ENCODE measurements at places on chromosomes 7 and 10. TPM values are rescaled to one million over a fixed set of nuclear protein-coding genes. Genes with fewer than 3 reads are reported as not detected.

CRPPA gene
- total RNA-seq = 0.59 TPM

ITPRID1 gene
- not detected for total RNA-seq

HOGA1 gene
- not detected for total RNA-seq

SLC18A3 gene
- total RNA-seq = not detected

MSRB2 gene
- 11.1 TPM for total RNA-seq

METTL27 gene
- 1.7 TPM for total RNA-seq

CC2D2B gene
- total RNA-seq = not detected

DNA sequence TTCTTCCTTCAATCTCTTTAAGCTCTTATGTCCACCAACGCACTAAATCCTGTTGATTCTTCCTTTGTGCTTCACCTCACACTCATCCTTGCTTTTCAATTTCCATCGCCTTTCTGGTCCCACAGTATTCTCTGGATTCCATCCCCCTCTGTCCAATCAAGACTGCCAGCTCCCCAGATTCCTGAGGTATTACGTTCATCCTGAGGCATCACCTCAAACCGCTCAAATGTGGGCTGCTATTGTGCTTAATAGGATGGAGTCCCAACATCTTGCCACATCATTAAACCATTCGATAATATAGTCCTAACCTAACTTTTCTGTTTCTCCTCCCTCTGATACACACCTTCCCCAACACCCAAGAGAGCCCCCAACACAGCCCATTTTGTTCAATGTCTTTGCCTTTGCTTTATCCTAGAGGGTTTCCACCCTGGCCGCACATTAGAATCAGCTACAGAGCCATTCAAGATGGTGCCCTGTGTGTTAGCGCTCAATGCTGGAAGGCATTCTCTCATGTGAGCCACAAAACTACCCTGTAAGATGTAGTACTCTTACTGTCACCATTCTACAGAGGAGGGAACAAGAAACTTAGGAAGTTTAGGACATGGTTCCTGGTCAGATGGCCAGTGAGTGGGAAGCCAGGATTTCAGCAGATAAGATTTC, 79.5 kb upstream of the LEP start:
- no peak for DNase-seq

DNA sequence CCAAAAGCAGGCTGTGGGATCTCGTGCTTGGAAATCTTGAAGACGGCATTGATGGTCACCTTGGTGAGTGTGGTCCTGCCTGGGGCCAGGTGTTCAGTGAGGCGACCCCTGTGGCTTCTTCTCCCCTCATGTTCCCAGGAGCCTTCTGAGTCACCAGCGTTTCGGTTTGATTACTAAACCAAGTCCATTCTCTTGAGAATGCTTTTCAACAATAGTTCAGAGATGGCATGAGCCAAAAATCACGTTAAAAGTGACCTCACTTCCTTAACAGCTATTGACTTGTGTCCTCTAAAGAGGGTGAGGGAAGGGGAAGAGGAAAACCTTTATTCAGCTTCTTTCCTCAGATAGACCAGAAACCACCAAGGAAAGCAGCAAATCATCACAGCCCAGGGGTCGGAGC, 315.2 kb downstream of the GATA3 start:
- DNase-seq = peak; percentile 43

DNA sequence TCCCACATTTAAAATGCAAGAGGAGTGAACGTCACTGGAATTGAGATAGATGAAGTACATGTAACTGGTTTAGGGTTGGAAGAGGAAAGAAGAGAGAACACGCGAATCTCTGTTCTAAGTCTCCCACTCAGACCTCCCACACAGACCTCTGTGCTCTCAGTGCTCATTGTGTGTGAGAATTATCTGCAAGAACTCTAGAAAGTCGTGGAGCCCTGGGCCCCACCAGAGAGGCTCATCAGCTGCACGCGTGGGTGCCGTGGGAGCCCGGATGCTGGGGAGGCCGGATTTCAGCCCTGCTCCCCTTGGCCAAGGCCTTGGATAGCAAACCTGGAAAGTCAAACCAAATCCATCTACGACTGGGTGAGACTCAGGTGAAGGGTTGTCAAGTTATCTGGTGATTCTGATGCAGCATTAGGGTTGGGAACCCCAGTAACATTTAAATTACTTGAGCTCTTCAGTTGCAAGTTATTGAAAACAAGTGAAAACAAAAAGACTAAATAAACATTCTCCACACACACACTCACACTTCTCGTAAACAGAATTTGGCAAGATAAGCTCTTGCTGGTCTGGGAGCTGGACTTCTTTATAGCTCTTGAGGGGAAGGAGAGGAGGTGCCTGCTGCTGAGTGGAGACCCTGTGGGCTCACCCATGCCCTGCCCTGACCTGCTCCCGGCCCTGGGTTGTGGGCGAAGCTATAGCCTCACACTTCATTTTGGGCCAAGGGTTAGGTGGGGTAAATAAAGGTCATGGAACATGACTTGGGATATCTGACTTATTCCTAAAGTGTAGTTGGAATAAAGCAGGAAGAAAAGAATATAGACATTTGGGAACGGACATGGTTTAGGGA, 250.3 kb downstream of the ADARB2 start:
- DNase-seq = no peak

DNA sequence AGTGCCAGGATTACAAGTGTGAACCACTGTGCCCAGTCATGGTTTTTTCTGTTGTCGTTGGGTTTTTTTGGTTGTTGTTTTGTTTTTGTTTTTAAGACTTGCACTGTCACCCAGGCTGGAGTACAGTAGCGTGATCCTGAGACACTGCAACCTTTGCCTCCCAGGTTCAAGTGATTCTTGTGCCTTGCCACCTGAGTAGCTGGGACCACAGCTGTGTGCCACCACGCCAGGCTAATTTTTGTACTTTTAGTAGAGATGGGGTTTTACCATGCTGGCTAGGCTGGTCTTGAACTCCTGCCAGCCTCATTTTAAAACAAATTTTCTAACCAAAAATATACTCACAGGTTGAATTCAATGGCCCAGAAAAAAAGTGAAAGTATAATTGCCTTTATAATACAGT, 174.1 kb downstream of the AHR start:
- DNase-seq = no peak

DNA sequence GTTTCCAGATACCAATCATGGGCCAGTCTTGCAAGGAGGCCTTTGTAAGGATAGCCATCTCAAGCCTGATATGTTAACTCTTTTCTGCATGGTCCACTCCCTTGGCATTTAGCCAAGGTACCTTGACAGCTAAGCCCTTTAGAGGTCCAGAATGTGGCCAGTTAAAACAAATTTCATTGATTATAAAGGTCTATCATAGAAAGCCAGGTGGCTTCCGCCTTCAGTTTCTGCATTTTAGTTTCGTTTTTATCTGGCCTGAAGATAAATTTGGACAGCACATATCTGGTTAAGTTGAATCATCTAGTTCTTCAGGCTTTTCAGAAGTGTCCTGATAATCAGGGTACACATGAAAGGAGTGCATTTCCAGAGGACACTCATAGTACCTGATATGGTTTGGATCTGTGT, 30.7 kb downstream of the ANKIB1 start:
- DNase-seq = no peak

- peak; percentile 14 for DNase-seq
Measured at GRCh38 chr10:69936091-69936490, 116.6 kb upstream of the MACROH2A2 start.

DNA sequence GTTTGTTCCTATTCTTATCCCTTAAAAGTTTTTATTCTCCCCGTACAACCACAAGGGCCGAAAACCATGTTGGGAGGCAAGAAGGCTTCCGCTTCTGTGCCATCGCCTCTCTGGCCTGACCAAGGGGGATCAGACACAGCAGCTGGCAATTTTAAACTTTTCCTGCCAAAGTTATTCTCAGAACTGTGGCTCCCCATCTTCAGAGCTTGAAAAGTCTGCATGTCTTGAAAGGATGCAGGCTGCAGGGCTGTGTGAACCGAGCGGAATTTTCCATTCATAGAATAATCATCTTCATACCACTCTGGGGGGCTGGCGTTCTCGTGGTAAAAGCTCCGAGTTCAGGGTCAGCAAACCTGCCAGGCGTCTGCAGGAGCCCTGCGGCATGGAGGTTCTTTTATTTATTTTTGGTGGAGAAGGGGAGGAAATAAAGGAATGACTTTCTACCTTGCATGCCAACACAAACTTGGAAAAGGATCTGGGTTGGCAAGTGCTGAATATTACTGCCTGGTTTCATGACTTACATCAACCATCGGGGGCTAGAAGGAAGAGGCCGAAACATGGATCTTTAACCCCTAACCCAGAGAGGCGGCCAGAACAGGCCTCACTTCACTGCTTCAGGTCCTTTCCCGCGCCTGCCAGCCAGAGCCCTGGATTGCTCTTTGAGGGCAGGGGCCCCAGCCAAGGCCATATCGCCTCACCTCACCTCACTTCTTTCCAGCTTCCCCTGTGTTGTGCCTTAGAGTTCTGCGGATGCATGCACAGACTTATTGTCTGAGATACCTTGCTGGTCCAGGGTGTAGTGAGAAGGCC, 3.0 kb upstream of the NANOS1 start:
- no peak for DNase-seq

GRCh38 chr10:5047912-5048628, 44.4 kb upstream of the AKR1C2 start:
- no peak for DNase-seq

DNA sequence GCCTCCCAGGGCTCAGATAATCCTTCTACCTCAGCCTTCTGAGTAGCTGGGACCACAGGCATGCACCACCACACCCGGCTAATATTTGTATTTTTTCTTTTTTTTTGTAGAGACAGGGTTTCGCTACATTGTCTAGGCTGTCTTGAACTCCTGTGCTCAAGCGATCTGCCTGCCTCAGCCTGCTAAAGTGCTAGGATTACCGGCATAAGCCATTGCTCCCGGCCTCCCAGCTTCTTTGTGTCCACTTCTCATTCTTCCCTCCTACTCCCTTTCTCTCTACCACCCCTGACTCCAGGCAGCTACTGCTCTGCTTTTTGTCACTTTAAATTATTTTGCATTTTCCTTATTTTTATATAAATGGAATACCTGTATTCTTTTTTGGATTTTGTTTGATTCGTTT, 83.4 kb downstream of the PALS2 start:
- no peak for DNase-seq

DNA sequence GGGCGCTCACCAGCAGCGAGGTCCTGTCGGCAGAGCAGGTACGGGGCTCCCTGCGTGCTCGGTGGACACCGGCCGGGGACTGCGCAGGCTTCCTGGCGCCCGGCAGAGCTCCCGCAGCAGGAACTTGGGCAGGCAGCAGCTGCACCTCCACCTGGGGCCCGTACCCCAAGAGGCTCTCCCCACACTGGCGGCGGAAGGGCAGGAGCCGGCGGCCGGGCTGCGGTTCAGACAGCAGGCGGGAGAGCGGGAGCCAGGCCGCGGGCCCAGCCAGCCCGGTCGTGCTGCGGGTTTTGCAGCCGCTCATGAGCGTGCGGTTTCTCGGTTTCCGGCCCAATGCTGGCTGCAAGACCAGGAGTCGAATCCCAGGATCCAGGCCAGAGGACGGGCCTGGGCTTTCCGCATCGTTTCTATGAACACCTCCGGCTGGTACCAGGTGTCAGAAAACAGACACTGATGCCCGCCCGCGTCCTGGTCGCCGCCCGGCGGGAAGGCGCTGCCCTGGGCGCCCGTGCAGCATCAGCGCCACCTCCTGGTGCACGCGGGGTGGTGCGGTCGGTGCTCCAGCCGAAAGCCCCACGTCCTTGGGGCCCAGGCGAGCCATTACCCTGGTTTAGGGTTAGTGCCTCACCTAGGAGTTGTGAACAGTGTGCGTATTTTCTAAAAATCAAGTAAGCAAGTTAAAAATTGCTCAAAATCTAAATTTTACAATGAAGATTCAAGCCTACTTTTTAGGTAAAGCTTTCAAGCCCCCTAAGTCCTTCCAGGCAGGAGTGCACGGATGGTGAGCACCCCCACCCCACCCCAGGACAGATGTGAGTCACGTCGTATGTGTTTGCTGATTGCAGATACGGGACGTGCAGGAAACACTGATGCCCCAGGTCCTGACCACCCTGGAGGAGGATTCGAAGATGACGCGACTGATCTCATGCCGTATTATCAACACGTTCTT, 47.4 kb upstream of the PRKAR1B start:
- DNase-seq = peak; percentile 76

DNA sequence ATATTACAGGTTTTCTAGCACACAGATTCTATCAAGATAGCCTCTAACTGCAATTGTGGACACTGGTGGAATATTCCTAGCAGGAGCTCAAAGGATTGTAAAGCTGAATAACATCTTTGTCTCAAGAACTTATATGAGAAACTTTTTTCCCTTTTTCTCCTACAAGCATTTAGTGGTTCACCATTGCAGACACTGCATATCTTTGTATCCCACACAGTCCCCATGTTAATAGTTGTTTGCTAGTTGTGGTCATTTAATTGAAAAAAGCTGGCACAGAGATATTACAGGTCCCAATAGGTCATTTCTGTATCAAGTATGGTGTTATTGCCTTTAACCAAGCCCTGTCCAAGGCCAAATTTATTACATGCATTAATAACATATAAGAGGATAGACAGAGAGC, 226.2 kb upstream of the TCF7L2 start:
- no peak for DNase-seq

- DNase-seq = no peak
Measured at GRCh38 chr7:74093671-74094223, 10.1 kb downstream of the LIMK1 start.

DNA sequence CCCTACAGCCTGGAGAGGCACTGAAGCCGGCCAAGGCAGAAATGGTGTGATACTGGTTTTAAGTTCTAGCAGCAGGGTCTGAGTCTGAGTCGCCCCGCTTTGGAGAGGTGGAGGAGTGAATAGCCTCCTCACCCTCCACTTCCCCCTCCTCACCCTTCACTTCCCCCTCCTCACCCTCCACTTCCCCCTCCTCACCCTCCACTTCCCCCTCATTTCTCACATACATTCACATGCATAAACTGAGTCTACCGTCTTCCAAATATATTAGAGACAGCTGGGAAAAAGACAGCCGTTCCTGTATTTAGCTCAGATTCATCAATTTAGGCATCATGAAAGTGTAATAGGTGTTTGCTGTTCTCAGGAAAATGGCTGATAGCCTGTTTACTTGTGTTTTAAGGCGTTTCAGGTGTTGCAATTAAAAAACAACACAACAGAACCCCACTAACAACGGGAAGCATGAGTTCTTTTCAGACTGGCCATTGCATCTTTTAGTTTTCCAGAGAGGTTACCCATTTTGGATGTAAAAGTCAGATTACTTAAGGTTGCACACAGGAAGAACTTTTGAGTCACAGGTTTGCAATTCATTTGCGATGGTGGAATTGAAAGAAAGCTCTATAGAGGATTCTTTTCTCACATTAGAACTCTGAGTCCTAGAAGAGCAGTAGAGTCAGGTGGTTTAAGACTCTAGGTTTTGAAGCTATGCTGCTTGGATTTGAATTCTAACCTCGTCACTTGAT, 861 bp downstream of the NRBF2 start:
- no peak for DNase-seq

DNA sequence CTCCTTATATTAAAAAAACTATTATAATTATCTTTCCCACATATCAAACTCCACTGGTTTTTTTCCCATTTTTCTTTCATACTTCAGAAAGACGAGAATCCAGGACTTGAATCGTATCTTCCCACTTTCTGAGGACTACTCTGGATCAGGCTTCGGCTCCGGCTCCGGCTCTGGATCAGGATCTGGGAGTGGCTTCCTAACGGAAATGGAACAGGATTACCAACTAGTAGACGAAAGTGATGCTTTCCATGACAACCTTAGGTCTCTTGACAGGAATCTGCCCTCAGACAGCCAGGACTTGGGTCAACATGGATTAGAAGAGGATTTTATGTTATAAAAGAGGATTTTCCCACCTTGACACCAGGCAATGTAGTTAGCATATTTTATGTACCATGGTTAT, 15.9 kb downstream of the SRGN start:
- no peak for DNase-seq

Measured in activated CD4-positive, alpha-beta memory T cell treated with anti-CD3 and anti-CD28 coated beads for 36 hours (primary cell).